ENCODE measurements at places on chromosomes 2 and 18.

DNA sequence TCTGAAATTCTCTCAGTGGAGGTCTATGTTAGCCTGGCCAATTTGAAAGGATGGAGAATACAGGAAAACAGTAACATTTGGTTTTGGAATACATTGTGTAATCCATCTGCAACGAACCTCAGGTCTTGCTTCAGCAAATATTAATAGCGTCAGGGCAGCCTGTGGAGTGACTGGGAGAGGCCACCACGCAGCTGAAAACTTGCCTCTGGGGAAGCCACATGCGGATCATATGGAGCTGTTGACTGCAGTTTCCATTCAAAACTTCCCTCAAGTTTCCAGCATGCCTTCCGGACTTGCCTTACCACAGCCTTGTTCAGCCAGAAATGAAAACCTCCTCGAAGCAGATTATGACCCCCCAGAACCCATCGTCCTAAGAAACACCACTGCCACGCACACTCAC, 25.7 kb downstream of the BCL11A start:
- no peak overlapping the region for H3K27ac ChIP-seq
- no peak for DNase-seq
- H3K36me3 ChIP-seq: no peaks in the 10 kb centered on the region

DNA sequence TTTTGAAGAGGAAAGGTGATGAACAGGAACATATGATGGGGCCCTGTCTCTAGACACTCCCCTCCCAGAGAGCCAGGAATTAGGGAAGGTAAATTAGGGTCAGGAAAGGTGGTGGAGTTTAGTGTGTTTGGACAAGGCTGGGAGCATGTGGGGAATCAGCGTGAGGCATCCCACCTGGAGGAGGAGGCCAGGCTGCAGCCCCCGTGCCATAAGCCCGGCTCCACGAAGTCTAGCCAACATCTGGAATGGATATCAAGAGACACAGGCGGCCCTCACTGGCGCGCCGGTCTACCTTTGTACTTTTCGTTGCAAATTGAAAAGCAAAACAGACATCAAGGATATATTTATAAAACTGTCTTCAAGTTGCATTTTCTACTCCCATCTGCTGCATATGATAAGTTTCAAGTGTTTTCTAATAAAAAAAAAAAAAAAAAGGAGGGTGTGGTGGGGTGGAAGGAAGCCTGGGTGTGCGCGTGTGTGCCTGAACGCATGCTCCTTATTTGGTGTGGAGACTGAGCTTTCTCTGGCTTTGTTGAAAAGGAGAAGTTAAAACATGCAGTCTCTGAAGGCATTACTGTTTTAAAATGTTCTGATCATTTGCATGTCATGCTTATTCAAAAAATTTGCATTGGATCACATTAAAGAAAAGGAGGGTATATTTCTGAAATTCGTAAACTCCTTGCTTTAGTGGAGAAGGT, 546.7 kb upstream of the ID2 start:
- no peak overlapping the region for H3K4me3 ChIP-seq
- no peak for DNase-seq
- no peaks in the 10 kb centered on the region for H3K36me3 ChIP-seq
- H3K4me1 ChIP-seq: peaks cover 1% of the 10 kb centered on the region

DNA sequence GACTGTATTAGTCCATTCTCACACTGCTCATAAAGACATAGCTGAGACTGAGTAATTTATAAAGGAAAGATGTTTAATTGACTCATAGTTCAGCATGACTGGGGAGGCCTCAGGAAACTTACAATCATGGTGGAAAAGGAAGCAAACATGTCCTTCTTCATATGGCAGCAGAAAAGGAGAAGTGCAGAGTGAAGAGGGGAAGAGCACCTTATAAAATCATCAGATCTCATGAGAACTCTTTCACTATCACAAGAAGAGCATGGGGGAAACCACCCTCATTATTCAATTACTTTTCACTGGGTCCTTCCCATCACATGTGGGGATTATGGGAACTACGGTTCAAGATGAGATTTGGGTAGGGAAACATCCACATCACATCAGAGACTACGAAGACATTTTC, 43.0 kb upstream of the CAVIN2 start:
- H3K27ac ChIP-seq: no peak overlapping the region
- H3K4me3 ChIP-seq: no peak overlapping the region
- H3K27me3 ChIP-seq: no peaks in the 10 kb centered on the region
- H3K4me1 ChIP-seq: peaks cover 2% of the 10 kb centered on the region
- DNase-seq: no peak

- H3K4me3 ChIP-seq: no peak overlapping the region
- no peak overlapping the region for H3K27ac ChIP-seq
- peaks cover 3% of the 10 kb centered on the region for H3K36me3 ChIP-seq
- no peaks in the 10 kb centered on the region for H3K27me3 ChIP-seq
- H3K4me1 ChIP-seq: peaks cover 12% of the 10 kb centered on the region
Measured at GRCh38 chr2:24908461-24908901, 11.6 kb downstream of the ADCY3 start.

Data from IMR-90 (cell line).